GM12878 (cell line): ENCODE measurements at places on chromosomes 12 and 14. TPM values are rescaled to one million over a fixed set of nuclear protein-coding genes. Genes with fewer than 3 reads are reported as not detected.

The CCDC197 gene
- total RNA-seq, result not detected in 2 replicates

The KRT81 gene
- total RNA-seq, result 0.15 and 0.35 TPM in 2 replicates

- no peak for DNase-seq
Measured at GRCh38 chr12:79778802-79779448, 88.2 kb upstream of the PAWR start.

- DNase-seq, result no peak
Measured at GRCh38 chr12:14390870-14391530, 25.5 kb downstream of the ATF7IP start.

The ADAM21 gene
- 0.15 TPM in 1 of 2 replicates, not detected in the other for total RNA-seq

The PMCH gene
- total RNA-seq, result not detected in 2 replicates

DNA sequence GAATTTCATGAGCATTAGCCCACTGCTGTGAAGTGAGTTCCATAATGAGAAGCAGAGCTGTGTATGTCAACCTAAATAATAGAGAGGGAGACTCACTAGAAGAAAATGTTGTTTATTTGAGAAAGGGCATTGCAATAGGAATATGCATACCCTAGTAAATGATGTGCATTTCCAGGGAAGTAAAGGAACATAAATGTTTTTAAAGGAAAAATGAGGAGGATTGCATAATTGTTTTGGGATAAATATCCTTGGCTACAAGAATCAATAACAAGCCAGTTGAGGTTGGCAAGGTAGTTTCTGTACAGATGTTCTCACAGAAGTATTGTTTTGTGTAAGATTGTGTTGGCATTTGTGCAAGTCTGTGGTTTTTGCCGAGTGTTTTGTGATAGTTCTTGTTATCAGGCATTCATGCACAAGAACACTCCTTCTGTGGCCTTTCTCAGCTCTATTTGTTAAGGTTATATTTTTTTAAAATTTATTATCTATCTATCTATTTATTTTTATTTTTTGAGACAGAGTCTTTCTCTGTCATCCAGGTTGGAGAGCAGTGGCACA is 47.1 kb downstream of the EMP1 start:
- no peak for DNase-seq

GRCh38 chr14:61560323-61560722 is 135.0 kb upstream of the HIF1A start:
- DNase-seq, result no peak
